Esophagus squamous epithelium (tissue), 5 donors: ENCODE measurements at places on chromosomes 13 and 19.

GRCh38 chr13:99227909-99228688 is 27.4 kb downstream of the UBAC2 start:
- DNase-seq = no peak

GRCh38 chr19:45701676-45702075 is 9.2 kb downstream of the QPCTL start:
- no peak for DNase-seq

DNA sequence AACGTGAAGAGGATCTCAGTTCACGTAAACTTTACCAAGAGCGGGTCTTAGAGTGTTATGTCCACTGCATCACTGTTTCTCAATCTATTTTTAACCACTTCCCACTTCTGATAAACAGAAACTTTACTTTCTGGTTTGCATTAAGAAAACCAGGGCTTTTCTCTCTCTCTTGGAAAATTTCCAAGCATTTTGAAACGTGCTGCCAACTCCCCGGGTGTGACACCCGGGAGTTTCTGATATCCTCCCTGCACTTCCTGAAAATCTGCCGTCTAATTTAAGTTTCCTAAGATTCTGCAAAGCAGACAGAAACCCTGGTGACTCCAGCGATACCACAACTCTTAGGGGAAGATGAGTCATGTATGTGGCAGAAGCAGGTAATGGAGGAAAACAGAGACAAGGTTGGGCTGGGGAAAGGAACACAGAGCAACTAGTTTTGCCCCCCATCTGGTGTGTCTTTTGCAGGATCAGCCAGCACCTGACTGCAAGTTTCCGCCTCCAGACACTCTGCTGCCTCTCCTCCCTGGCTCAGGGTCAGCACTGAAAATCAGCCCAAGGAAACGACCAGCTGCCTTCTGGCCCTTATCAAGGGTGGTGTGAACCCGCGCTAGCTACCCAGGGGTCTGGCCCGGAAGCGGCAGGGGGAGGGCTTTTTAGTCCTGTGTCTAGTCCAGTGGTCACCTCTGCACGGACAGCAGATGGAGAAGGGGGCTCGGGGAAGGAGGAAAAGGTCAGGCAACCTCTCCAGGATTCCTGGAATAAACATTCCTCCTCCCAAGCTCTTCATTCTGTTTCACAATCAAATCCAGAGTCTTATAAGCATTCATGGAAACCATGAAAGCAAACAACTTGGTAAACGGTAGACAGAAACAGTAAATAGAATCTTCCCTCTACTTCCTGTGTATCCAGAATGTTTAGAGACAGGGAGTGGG is 11.3 kb upstream of the FFAR2 start:
- DNase-seq = no peak

DNA sequence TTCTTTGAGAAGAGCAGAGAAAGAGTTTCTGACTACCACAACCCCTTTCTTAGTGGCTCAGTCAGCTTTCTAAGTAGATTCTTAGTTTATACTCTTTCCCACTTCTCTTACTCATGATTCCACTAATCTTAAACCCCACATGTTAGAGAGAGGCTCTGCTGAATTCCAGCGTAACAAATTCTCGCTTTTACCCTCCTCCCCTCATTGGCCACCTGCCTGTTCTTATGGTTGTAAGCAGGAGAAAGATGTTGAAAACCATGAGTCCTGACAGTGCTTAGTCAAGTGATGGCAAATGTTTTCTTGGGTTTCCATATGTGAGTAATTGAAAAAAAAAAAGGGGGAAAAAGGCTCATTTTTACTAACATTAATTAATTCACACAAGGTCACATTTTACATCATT is 125.9 kb downstream of the ZDHHC20 start:
- DNase-seq = no peak

- DNase-seq = no peak
Observed at GRCh38 chr13:79079351-79079839, 326.7 kb downstream of the RBM26 start.
